ENCODE measurements at places on chromosomes 2 and 18.

DNA sequence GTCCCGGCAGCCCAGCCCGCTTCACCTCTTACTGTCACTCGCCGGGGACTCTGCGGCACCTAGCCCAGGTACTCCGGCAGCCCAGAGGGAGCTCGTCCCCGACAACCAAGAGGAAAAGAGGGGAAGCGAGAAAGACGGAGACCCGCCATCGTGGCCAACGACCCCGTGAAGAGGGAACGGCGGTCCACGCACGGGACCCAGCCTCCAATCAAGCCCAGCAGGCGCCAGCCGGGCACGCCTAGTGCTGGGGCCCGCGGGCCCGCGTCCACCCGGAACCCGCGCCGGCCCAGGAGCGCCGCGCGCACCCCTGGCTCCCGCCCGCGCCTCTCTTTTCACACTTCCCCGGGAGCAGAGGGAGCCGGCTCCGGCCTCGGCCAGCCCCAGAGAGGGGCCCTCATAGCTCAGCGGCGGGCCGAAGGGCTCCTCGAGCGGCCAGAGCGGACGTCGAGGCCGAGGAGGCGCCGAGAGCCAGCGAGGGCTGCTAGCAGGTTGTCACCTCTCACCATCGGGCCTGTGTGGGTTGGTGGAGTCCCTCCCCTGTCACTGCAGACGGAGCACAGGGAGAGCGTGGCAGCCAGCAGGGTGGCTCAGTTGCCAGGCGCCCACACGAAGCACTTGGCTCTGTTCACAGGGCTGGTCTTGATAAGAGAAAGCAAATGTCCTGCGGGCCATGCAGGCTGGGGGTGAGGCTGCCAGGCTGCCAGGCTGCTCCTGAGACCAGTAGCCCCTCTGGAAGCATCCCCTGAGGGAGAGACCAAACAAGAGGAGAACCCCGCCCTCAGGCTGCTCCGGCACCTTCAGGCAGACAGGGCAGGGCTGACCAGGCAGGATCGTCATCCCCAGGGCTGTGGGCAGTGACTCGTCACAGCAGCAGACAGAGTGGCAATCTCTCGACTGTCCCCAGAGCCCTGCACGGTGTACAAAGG lies 36.9 kb upstream of the KLF11 start:
- DNase-seq, result no peak

DNA sequence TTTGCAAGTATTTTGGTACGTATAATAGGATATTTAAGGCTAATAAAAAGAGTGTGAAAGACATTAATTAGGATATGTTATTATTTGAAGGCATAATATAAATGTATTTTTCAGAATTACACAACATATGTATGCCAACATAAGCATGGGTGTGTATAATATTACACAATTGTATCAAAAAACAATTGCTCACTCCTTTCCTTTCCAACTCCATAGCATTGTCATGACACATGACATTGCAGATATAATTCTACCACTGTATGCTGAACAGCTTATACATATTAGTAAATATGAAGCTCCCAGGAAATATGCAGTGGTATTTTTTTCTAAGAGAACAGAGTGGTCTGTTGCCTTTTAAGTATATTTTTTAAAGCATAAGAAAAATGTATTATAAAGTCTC lies 593.1 kb downstream of the TMX3 start:
- no peak for DNase-seq

- no peak for DNase-seq
Measured at GRCh38 chr2:162711832-162712540, 126.6 kb downstream of the KCNH7 start.

DNA sequence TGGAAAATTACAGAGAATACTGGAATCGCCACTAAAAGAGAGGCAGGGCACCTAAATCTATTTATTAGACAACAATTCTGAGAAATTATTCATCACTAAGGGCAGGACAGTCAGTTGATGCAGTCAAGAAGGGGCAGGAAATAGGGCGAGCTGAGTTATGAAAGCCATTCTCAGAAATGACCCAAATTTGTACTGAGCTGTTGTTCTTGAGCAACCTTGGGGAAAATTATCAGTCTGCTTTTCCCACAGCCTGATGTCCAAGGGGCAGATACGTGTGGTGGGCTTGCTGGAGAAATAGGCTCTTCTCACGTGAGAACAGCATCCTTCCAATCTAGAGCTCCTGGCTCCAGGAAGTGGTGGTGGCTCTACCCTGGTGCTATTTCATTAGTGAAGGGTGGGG lies 38.6 kb downstream of the STON1 start:
- DNase-seq, result no peak

DNA sequence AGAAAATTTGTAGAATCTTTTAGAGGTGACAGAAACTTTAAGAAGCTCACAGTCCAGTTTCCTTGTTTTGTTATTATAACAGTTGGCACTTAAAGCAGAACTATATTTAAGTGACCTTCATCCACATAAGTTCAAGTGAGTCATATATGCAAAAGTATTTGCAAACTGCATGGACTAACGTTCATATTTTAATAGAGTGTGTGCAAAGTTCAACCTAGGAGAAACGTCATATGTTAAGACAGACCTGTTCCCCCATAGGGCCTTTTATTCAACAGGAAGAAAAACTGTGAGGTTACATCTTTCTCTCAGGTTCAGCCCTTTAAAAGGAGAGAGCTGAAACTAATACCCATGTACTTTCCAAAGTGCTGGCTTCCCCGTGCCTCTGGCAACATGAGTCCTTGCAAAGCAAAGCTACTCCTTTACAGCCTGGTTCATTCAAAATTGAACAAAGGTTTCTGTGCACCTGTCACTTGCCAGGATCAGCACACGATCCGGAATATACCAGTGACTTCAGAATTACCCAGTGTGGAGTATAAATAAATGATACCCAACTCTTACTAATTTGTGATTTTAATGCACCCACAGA lies 280.0 kb upstream of the RAB12 start:
- no peak for DNase-seq

DNA sequence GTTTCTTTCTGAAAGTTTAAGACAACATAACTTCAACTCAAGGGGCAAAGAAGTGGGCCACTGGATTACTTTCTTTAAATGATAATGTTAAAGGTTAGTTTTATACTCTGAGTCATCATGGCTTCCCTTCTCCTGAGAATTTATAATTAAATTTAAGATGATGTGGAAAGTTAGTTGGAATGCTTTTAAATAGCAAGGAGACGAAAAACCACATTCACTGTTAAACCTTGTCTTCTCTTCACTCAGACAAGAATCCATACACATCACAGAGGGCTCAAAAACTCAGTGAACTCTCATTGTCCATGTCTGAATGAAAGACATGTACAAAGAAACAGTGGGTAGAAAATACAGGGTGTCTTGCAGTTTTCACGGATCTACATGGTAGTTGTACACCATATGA lies 65.6 kb downstream of the COL5A2 start:
- DNase-seq, result no peak
